ENCODE measurements at places on chromosomes 7 and 10.

DNA sequence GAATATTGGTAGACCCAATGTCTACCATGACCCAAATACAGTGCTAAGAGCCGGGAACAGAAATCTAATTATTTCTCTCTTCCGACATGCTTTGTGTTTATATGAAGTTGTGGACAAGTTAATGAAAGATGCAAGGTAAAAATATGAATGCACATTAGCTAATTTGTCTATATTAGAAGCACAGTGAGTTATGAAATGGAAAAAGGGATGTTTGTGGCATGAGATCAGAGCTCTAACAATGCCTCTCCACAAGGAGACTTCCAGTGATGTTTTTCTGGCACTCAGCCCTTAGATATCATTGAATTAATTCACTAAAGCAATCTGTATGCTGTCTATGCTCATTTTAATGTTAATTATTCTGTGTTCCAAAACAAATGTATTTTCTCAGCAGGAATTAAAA, 897.2 kb downstream of the CNTNAP2 start:
- no peak for DNase-seq

DNA sequence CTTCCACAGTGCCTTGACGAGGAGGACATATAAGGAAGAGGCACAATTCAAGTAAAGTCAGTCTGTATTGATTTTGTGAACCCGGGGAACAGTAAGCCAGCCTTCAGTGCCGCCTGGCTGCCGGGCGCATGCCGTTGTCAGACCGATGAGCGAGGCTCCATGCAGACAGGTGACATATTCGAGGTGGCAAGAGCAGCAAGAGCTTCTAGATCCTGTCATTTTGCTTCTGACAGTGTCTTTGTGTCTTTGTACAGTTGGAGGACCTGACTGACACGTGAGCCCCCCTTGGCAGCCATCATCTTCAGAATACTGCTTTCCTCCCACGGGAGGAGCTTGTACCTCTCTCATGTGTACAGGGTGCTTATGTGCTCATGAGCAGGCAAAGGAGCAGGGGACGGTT, 387.5 kb upstream of the GALNT17 start:
- DNase-seq, result no peak

DNA sequence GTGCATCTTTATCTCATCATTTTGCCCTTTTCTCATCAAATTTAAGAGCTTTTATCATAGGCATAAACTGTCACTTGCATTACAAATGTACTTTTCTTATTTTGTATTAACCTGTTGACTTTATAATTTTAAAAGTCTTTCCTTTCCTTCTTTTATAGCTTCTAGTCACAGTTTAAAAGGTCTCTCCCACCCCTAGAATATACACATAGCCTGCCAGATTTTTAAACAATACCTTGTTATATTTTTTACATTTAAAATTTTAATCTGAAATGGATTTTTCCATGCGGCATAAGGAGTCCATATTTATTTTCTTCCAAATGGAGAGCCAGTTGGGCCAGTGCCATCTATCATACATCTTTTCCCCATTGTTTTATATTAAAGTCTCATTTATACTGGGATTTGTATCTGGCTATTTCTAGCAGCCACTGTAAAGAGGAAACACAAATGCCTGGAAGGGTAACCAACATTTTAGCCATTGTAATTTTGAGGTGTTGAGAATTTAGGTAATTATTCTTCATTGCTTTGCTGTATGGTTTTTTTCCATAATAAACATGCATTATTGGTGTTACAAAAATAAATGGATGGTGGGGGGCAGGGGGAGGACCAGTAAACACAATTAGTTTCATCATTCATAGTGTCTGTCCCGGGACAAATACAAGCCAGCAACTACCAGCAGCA, 92.8 kb downstream of the CCDC71L start:
- no peak for DNase-seq

- DNase-seq, result no peak
Observed at GRCh38 chr7:4297918-4298219, 384.2 kb upstream of the FOXK1 start.

- DNase-seq, result no peak
Observed at GRCh38 chr10:5583525-5584175, 58.9 kb downstream of the CALML3 start.

DNA sequence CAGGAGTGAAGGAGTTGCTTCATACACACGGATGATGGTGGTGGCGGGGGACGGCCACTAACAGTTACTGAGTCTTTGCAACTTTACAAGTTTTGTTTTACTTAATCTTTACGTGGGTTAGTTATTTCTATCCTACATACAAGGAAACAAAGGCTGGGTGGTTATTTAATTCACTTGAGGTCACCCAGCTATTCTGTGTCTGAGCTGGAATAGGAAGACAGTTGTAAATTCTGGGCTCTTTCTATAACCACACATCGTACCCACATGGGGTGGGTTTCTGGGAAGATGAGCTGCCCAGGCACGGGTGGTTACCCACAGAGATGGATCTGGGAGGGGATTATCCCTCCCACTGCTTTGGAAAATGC, 137.9 kb downstream of the ANLN start:
- no peak for DNase-seq

DNA sequence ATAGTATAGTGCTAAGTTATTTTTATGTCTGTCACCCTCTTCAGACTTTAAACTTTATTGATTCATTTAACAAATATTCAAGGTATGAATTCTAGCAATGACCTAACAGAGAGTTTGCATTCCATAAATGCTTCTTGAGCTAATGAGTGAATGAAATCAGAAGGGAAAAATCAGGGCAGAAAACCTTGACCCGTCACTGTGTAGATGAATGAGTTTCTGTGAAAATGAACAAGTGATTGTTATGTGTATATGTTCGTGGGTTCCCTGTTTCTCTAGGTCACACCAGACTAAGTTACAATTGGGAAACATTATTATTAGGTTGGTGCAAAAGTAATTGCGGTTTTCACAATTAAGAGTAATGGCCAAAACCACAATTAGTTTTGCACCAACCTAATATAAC, 30.1 kb downstream of the APBB1IP start:
- no peak for DNase-seq

- DNase-seq, result no peak
Observed at GRCh38 chr7:67760971-67761370, 764.3 kb downstream of the TYW1 start.

DNA sequence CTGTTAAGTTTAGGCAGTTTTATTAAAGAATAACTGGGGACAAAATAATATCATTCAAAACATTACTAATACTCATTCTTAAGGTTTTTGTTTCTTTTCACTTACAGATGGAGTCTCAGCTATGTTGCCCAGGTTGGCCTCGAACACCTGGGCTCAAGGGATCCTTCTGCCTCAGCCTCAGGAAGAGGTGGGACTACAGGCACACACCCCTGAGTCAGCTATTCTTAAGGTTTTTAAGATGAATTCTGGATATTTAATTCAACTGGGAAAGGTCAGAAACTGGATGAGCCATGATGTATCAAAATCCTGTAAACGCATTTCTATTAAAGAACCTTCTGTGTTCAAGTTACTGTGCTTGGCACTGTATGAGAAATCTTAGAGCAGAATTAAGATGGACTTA, 3.5 kb downstream of the OAT start:
- DNase-seq, result no peak

DNA sequence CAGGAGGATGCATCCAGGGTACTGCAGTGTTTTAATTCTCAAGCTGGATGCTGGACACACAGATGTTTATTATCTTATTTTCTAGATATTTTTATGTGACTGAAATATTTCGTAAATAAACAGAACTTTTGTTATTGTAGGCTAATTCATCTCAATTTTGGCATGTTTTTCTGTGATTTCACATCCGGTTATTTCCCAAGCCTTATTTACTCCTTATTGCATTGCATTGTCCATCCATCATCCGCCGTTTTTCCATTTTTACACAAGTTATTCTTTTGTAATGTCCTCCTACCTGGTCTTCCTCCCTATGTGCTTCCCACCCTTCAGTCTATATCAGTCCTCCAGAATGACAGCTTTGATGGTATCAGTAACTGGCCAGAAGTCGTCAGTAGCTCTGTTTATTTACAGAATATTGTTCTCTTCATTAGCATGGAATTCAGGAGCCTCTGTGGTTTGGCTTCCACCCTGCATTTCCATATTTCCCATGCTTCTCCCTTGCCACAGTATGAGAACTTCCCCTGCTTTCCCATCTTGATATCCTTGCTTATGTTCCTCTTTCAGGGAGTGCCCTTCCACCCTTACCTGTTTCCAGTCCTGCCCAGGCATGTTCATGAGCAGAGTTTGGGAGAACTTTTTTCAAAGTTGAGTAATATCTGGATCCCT, 16.1 kb downstream of the GNAI1 start:
- no peak for DNase-seq

DNA sequence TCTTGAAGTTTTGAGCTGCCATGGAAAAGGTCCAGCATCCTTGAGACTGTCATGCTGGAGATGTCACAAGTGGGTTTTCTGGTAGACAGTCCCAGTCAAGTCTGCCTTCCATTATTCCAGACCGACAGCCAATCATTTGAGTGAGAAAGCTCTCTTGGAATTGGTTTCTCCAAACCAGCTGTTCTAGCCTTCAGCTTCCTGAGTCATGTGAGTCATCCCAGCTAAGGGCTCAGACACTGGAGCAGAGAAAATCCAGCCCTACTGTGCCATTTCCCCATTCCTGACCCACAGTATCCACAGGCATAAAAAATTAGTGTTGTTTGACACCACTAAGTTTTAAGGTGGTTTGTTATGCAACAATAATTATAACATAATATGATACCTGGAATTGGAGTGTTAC, 219.0 kb downstream of the ADRA2A start:
- no peak for DNase-seq

DNA sequence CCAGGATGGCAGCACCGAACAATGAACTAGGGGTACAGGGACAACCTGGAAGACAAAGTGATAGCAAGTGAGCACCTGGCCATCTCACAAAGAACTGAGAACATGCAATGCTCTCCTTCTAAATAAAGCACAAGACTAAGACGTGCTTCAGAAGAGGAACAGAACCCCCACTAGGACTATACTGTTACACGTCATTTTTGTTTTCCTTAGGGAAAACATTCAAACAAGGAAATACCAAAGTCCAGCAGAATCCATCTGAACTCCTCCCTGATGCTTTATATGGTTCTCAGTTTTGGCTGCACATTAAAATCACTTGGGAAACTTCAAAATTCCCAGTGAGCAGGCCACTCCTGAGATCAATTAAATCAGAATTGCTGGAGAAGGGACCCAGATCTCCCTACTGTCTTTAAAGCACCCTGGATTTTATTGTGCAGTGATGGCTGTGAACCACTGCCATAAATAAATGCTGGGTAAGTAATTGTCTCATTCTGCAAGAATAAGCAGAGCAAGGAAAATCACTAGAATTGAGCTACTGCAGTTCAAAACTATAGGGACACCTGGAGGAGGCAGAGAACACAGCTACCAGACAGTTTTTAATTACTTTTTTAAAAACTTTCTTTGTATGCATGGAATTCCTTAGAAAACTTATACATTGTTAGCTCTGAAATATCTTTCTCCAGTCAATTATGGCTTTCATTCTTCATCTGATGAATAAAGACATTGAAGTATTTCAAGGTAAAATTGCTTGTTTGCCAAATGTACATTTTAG, 866.5 kb upstream of the GHITM start:
- DNase-seq, result no peak

- no peak for DNase-seq
Observed at GRCh38 chr10:95818668-95819067, 62.7 kb downstream of the ENTPD1 start.

DNA sequence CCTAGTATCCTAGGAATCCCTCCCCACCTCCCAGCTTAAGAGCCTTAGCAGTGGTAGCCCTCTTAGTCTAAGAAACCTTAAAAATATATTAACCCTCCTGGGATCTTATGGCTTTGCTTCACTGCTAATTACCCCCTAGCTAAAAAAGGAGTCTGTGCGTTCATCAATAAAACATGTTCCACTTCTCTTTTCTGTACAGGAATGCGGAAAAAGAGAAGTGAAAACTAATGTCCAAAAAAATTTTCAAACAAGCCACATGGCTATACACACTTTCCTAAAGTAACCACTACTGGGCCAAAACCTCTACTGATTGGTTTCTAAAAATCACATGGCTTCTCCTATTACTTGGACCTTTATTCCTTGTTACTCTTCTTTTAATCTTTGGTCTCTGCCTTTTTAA, 667.1 kb upstream of the LRRTM3 start:
- no peak for DNase-seq

- no peak for DNase-seq
Observed at GRCh38 chr10:66877361-66877760, 48.5 kb upstream of the LRRTM3 start.

DNA sequence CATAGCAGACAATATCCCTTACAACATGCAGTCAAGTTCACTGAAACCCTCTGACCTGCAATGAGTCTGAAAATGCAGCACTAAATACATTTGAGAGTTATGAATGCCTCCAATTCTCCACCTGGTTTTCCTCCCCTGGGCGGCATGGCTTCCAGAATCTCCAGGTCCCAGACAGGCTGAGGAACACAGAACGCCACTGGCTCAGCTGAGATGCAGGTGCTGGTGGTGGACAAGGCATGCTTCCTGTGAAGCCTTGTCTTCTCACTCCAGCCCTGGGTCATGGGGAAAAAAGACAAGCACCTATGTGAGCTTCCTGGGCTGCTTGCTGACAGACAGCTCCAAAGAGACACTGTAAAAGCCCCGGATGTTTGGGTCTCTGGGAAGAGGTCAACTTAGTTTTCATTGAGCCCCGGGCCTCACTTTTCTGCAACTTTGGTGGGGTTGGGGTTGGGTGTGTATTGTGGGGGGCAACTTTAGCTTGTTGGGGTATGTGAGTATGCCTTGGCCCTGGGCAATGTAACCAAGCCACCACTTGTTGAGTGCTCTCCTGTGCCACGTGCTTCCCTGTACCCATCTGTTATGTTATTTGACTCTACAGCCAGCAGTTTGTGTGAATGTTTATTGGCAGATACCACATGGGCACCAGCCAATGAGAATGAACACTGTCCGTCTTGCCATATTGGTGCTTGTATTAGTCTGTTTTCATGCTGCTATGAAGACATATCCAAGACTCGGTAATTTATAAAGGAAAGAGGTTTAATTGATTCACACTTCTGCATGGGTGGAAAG, 127.8 kb downstream of the EMX2 start:
- no peak for DNase-seq

- no peak for DNase-seq
Observed at GRCh38 chr10:7444551-7445121, 33.8 kb upstream of the SFMBT2 start.

GRCh38 chr10:13949844-13950542, 363.2 kb downstream of the PRPF18 start:
- DNase-seq, result no peak

- DNase-seq, result no peak
Observed at GRCh38 chr10:48670978-48671913, 13.4 kb upstream of the WDFY4 start.

- DNase-seq, result no peak
Observed at GRCh38 chr7:88278881-88279280, 27.8 kb downstream of the STEAP4 start.

- no peak for DNase-seq
Observed at GRCh38 chr10:84302223-84302622, 26.2 kb upstream of the CCSER2 start.

DNA sequence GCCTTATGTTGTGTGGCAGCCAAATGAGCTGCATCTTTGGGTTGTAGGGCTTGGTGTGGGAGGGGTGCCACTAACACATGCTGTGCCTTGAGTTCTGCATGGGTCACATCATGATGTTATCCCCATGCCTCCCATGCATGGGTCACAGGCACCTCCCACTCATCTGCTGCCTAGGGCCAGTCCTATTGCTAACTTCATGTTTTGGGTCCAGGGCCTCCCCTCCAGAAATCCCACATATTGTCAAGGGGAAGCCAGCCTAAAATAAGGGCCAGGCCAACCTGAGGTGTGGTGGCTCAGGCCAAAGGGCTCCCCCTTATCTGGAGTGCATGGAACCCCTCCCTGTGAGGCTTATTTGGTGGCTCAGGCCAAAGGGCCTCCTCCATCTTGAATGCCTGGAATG, 299.0 kb downstream of the RPS24 start:
- no peak for DNase-seq

- no peak for DNase-seq
Observed at GRCh38 chr10:92573091-92573797, 649 bp downstream of the IDE start.

Data from stimulated activated CD4-positive, alpha-beta T cell treated with anti-CD3 and anti-CD28 coated beads, Interleukin-1b, Interleukin-23, amount 100 ng/mL, for 24 hours (primary cell).